ENCODE measurements at places on chromosomes 5 and 9. TPM values are rescaled to one million over a fixed set of nuclear protein-coding genes. Genes with fewer than 3 reads are reported as not detected.

DNA sequence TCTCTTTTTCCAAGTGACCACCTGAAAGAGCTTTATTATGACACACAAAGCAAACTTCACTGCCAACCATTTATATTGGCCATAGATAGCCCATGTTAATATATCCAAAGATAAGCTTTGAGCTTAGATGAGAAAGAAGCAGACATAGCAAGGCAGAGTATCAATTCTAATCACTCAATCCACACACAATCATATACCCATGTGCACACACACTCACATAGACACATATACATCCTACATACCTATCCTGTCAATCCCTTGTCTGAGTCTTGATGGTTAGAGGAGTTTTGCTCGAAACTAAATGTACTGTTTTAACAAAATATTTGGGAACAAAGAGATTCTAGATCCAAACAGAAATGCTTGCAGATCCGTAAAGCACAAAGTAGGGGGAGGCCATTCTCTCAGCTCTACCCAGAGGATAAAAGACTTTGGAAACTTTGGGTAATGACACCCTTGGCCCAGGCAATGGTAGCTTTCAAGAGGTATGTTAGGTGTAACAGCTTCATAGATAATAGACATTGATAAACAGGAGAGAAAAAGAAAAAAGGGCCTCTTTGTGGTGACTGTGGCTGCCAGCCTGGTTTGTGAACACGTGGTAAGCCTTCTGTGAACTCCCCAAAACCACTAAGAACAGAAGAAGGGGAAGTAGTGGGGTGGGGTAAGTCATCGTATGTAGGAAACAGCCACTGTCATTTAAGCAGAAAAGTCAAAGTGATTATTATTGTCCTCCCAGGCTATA, 121.6 kb downstream of the TLR4 start:
- DNase-seq, result peak; percentile 68

DNA sequence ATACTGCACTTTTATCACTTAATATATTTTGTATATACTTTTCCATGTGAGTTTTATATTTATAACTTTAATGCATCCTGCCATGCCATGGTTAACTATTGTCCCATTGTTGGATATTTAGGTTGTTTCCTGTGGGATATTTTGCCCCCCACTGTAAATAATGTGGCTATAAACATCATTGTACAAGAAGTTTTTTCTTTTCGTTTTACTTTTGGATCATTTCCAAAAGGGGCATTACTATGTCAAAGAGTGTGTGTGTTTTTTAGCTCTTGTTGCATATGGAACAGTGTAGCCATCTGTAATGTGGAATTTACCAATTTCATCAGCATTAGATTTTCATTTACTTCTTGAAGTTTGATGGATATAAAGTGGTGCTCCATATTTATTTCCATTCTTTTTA, 13.3 kb downstream of the ITGA2 start:
- DNase-seq, result no peak

DNA sequence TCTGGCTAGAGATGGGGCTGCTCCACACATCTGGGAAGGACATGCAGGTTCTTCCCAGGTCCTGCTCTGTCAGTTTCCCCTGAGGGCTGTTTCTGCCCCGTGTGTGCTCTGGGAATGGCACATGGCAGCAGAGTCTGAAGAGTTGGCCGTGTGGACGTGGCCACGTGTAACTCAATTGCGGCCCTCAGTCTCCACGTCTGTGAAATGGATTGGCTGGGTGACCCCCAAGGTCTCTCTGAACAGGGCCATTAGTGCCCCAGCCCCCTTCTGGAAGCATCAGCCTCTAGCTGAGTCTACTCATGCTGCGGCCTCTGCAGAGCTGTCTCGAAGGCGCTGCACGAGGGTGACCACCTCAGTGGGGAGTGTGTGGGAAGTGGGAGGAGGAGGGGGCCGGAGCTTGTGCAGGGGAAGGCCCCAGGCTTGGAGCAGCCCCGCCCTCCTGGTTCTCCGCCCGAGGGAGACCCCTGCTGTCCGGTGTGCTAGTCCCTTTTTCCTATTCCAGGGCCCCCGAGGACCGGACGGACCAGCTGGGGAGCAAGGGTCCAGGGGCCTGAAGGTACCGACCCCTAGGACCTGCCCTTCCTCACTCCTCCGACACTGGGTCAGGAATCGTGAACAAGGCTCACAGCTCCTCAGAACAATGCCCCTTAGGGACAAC, 58.9 kb upstream of the ORM1 start:
- DNase-seq, result no peak

SHOC1 gene
- not detected for total RNA-seq

CPEB4 gene
- 11.8 TPM for total RNA-seq

PAEP gene
- not detected for total RNA-seq

DNA sequence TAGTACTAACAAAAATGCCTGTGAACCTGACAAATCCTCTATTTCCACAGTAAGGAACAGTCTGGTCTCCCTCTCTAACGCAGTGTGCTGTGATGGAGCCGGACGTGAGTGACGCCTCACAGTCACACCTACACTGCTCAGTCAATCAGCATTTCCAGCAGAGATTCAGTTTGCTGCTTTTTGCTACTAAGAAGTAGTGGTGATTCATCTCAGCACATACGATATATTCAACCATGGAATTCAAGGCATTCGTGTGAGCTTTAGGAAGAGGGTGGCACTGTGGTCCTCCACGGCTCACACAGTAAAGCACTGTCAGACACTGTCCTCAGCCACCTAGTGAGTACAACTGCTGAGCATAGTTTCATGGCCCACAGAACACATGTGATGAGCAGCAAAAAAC, 70.9 kb downstream of the SETX start:
- DNase-seq, result no peak

CARTPT gene
- total RNA-seq, result not detected

DNA sequence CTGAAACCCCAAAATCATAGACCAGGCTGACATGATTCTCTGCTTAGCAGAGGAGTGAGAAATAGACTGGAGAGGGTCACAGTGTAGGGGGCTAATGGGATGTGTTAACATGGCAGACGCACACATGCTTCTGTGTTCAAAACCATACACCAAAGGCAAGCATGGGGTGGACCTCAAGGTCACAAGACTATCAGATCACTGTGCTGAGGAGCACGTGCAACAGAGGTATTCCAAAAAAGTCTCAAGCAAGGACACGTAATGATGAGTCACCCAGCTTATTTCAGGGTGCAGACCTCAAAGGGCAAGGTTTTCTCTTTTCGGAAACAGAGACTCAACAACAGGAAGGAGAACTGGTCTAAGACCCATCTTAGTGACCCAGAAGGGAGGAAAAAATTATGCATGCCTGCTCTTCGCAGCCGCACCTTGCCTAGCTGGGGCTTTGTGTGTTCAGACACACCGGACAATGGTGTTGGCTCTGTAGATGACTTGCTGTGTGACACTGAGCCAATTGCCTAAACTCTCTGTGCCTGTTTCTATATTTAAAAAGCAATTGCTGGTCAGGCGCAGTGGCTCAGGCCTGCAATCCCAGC, 20.3 kb downstream of the WHRN start:
- no peak for DNase-seq

- no peak for DNase-seq
Observed at GRCh38 chr5:61307191-61307590, 24.9 kb upstream of the ZSWIM6 start.

DNA sequence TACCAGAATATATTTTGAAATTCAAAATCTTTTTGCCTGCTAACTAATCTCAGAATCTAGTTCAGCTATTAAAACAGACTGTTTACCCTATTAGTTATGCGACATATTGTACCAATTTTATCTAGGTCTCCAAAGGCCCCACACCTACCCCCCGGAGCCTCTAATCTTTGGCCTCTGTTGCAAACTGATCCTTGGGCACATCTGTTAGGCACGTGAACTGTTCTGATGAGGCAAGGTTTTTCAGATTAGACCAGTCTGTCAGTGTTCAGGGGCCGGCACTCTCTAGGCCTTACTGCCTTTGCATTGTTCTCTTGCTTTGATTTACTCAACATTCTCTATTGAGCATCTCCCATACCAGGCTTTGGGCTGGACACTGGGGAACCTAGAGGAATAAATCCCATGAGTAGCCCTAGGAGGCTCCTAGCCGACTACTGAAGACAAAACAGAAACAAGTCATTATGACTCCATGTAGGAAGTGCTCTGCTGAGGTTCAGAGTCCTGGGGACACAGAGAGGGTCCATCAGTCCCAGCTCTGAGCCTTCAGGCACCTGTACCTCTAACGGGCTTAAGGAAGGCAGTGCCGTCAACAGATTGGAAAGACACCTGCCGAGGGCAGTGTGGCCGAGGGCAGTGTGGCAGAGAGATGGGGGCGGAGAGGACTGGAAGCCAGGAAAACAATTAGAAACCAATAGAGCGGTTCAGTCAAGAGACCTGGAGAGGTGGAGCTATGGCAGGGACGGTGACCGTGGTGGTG, 245.1 kb downstream of the AOPEP start:
- no peak for DNase-seq
